ENCODE measurements at places on chromosomes 11 and 22.

- DNase-seq, result no peak
Measured at GRCh38 chr11:5837695-5838094, 4.0 kb downstream of the OR52E6 start.

GRCh38 chr11:126658306-126659056, 303.0 kb downstream of the ST3GAL4 start:
- no peak for DNase-seq

DNA sequence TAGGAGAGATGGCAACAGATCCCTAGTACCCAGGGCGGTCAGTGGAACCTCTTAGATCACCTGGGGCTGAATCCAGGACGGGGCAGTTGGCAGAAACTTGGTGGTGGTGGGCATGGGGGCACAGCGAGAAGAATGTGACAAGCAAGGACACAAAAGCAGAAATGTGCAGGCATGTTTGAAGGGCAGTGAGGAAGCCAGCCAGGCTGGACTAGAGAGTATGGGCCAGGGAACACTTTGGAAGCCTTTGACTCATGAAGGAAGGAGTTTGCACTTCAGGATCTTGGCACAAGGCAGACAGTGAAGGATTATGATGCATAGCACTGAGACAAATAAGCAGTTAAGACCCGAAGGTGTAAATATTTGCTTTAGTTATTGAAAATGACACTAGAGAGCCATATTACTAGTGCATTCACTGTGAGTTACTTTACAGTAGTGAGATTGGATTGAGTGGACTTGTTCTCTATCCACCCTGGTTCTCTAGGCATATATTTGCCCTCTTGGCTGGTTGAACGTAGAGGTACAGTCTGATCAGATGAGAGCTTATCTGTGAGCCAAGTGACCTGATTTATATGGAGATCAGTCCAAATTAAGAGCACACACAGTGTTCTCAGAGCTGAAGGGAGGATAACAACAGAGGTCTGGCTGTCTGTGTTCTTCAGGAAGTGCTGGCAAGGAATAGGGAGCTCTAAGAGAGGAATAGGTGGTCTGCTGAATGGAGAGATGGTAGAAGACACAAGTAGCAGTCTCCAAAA, 210.4 kb downstream of the SNX19 start:
- no peak for DNase-seq

- peak; percentile 34 for DNase-seq
Measured at GRCh38 chr11:120432056-120433018, 79.2 kb upstream of the GRIK4 start.

DNA sequence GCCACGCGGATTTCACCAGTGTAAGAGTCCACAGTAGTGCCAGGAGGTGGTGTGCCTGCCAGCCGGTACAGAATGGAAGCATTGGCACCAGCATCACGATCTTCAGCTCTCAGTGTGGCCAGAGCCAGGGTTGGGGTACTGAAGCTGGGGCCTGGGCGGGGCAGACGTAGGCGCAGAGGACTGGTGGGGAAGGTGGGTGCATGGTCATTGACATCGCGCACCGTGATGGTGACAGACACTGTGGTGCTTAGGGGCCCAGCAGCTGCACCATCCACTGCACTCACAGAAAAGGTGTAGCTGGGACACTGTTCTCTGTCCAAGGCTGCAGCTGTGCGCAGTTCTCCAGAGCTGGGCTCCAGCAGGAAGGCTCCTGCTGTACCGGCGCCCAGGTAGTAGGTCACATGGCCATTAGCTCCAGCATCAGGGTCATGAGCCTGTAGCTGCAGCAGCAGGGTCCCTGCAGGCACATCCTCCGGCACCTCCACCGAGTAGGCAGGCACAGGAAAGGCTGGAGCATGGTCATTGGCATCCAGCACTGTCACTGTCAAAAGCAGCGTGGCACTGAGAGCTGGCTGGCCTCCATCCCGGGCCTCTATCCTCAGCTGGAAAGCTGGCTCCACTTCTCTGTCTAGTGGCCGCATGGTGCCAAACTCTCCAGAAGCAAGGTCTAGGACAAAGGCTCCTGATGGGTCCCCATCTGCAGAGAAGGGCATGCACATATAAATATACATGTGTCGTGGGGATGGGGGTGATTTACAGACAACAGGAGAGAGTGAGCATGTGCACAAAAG, 7.9 kb upstream of the TPP1 start:
- DNase-seq, result no peak

DNA sequence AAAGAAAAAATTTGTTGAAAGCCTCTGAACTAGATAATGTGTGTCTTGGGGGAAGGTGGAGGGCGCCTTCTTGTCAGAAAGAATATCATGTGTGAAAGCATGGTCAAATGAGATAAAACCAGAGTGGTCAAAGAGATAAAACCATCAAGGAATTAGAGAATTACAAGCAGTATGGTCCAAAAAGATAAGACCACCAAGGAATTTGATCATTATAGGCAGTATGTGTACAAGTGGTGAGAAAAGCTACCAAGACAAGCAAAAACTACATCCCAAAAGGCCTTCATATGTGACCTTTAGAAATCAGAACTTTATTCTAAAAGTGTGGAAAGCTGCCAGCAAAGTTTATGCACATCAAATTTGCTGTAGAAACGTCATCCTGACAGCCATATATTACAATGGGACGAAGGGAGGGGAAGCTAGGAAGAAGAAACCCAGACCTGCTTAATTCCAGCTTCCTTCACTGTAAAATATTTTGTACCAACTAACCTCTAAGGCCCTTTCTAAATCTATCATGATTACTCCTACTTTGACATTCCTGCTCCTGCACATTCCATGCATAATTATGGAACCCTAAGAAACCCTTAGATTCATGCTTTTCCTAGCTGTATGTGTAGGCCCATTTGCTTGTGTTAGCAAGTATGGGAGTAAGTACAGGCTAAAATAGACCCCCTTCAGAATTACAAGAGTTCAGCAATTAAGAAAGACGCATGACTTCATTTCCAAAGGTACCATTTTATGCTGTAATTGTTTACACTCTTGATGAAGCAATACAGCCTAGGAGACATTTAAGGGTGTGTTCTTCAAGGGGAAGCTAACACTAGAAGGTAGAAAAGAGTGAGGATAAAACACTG, 51.6 kb downstream of the LGR4 start:
- no peak for DNase-seq

GRCh38 chr11:48150213-48150612, 66.4 kb upstream of the OR4B1 start:
- no peak for DNase-seq

DNA sequence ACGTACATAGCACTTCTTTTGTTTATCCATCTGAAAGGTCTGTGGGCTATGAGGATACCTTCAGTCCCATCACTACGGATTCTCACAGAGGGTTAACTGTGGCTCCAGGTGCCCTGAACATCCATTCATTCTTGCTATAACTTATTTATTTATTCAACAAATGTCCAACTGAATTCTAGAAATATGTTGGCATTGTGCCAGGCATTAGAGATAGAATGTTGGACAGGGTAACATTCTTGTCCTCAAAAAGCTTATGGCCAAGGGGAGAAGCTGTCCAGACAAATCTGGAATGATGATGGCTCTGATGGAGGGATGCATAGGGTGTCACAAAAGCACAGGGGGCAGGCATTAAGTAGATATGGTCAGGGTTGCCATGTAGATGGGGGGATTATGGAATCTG, 8.4 kb downstream of the OLFML1 start:
- DNase-seq, result no peak

- DNase-seq, result no peak
Measured at GRCh38 chr22:36493690-36494110, 12.3 kb upstream of the TXN2 start.

- no peak for DNase-seq
Measured at GRCh38 chr22:50728523-50728931, 9.5 kb upstream of the ACR start.

DNA sequence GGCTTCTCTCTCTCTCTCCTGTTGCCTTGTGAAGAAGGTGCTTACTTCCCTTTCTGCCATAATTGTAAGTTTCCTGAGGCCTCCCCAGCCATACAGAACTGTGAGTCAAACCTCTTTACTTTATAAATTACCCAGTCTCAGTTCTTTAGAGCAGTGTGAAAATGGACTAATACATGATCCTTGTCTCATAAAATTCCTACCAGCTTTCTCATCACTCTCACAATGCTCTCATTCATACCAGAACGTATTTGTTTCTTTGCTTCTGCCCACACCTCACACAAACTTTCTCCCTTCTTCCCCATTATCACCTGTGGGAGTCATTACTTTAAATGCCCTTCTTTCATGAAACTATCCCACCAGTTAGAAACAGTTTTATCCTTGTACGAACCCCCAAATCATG, 62.7 kb upstream of the ARHGAP42 start:
- no peak for DNase-seq

- DNase-seq, result no peak
Measured at GRCh38 chr11:108511851-108512474, 13.8 kb upstream of the POGLUT3 start.

DNA sequence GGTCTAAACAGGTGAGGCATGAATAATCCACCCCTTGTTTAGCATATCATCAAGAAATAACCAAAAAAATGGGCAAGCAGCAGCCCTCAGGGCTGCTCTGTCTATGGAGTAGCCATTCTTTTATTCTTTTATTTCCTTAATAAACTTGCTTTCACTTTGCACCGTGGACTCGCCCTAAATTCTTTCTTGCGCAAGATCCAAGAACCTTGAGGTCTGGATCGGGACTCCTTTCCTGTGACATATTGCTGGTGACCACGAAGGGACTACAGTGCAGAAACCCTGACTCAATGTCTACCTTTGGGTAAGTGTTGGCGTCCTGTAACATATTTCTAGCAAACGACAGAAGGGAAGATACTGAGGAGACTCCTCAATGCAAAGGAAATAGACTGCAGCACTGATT, 1099.2 kb downstream of the FAM181B start:
- DNase-seq, result no peak

DNA sequence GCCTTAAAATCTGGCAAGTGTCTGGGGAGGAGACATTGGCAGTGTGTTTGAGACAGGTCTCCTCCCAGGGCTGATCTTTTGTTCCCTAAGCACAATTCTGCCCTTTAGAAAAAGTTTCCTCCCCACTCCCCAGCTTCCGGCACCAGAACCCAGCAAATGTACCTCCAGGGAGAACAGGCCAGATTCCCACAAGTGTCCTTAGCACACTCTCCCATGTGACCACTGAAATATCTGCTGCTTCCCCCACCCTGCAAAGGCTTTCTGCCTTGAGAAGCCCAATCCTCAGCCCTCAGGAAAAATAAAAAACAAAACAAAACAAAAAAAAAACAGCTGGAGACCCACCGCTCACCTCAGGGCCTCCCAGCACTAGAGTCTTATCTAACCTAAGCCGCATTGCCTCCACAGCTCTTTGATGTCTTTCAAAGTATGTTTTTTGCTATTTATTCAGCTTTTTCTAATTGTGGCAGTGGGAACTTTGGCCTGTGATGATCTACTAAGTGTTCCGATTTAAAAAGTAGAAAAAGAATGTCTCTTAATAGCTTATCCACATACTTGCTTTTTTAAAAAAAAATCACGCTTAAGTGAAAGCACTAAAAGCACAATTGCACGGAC, 29.0 kb upstream of the FBLN1 start:
- DNase-seq, result no peak

- DNase-seq, result no peak
Measured at GRCh38 chr11:13440100-13440855, 22.7 kb downstream of the BTBD10 start.

GRCh38 chr22:18109410-18110193, 1.0 kb upstream of the TUBA8 start:
- no peak for DNase-seq

- no peak for DNase-seq
Measured at GRCh38 chr22:36999463-36999862, 19.8 kb downstream of the TST start.

- DNase-seq, result no peak
Measured at GRCh38 chr11:75931124-75931523, 116.1 kb downstream of the UVRAG start.

GRCh38 chr11:114783805-114784204, 105.5 kb downstream of the NXPE2 start:
- DNase-seq, result no peak

- DNase-seq, result no peak
Measured at GRCh38 chr22:27218012-27218920, 560.9 kb downstream of the MIAT start.

DNA sequence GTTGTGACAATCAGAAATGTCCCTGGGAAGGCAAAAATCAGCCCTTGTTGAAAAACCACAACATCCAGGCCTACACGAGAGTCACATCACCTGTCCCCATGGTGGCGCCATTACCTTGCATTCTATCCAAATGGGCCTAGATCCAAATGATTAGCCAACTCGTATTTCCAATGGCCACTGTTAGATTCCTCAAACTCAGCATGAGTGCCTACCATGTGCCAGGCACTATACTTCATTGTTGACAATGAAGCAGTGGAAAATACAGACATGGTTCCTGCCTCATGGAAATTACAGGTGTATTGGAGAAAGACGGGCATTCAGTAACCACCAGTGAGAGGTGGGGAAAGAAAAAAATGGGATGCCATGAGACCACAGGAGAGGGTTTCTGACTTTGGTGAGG, 29.8 kb upstream of the CREB3L1 start:
- DNase-seq, result peak; percentile 62

DNA sequence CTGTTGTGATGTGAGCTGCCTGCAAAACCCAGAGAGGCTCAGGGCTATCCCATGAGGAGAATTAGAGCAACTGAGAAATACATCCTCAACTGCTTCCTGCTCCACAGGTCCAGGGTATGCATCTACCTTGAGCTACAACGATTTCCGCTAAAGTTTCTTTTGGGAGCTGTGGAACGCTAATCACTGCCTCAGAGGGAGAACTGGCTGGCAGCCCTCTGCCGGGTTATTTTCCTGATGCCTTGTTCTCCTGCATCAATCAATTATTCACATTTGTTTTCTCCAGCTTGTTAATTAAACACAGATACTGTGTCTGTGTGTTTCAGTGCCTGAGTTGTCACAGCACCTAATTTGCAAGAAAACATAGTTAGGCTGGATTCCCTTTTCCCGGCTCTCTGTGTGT, 211.1 kb upstream of the PLET1 start:
- no peak for DNase-seq

GRCh38 chr22:28435982-28436381, 243.7 kb downstream of the TTC28 start:
- DNase-seq, result no peak

DNA sequence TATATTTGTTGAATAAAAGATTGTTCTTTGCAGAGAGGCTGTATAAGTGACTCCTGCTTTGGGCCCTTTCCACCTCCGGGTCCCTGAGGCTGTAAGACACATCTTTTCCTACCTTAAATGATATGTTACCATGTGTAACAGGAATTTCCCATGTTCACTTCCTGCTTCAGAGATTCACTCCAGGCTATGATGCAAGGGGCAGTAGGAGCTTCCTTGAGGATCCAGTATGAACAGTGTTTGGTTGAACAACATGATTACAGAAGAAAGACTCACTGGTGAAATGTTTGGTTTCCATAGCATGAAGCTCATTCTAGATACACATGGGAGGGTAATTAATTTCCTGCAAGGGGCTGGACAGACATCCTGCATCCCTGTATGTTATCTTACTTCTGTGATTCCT, 25.6 kb upstream of the ZDHHC13 start:
- DNase-seq, result no peak

- DNase-seq, result peak; percentile 56
Measured at GRCh38 chr11:75328426-75329277, 22.8 kb downstream of the ARRB1 start.

Data from NCI-H2107 (cell line).